ENCODE measurements at places on chromosomes 2 and 18. TPM values are rescaled to one million over a fixed set of nuclear protein-coding genes. Genes with fewer than 3 reads are reported as not detected.

Gene FAM161A
- total RNA-seq: 1.1 TPM

Gene KATNAL2
- 1.4 TPM for total RNA-seq

Gene LAMA1
- 11.4 TPM for total RNA-seq

Gene RAB11FIP5
- 21.4 TPM for total RNA-seq

Gene IMPA2
- total RNA-seq: 5.4 TPM

Gene CPO
- total RNA-seq: not detected

Gene PCARE
- not detected for total RNA-seq

Gene C2orf49
- 3.8 TPM for total RNA-seq
